ENCODE measurements at places on chromosomes 4 and X. TPM values are rescaled to one million over a fixed set of nuclear protein-coding genes. Genes with fewer than 3 reads are reported as not detected.

The AREG gene
- not detected for total RNA-seq

The ARR3 gene
- not detected for total RNA-seq

The FAM114A1 gene
- 0.50 TPM for total RNA-seq

- DNase-seq: peak; percentile 89
Measured at GRCh38 chrX:40169193-40170101, 71.7 kb upstream of the BCOR start.

DNA sequence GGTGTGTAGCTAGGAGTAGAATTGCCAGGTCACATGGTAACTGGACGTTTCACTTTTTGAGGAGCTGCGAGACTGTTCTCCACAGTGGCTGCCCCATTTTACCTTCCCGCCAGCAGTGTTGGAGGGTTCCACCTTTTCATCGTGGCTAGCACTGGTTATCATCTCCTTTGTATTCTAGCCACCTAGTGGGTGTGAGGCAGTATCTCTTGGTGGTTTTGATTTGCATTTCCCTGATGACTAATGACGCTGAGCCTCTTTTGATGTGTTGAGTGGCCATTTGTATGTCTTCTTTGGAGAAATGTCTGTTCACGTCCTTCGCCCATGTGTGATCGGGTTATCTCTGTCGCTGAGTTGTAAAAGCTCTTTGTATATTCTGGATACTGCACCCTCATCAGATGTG is 10.6 kb downstream of the ABCD1 start:
- DNase-seq: no peak

- no peak for DNase-seq
Measured at GRCh38 chrX:129493643-129494042, 29.6 kb downstream of the SMARCA1 start.

GRCh38 chrX:71565474-71566041 is 12.7 kb upstream of the GCNA start:
- DNase-seq: no peak

- DNase-seq: no peak
Measured at GRCh38 chr4:98608356-98608755, 50.1 kb downstream of the TSPAN5 start.

Data from activated CD8-positive, alpha-beta T cell treated with anti-CD3 and anti-CD28 coated beads, Interleukin-2, amount 10 ng/mL, durations not matched to agents 7 days and 5 days (primary cell).